CD4-positive, alpha-beta T cell treated with Interleukin-17A for 4 hours (primary cell): ENCODE measurements at places on chromosomes 11 and 22.

DNA sequence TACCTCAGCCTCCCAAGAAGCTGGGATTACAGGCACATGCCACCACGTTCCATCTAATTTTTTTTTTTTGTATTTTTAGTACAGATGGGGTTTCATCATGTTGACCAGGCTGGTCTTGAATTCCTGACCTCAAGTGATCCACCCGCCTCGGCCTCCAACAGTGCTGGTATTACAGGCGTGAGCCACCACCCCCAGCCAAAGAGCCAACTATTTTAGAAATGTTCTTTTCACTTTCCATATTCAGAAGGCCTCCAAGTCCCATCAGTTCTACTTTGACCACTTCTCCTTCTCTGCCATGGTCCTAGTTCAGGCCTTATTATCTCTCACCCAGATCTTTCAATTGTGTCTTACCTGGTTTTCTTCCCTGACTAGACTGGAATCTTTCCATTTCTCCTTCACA lies 48.2 kb downstream of the CCDC83 start:
- DNase-seq: no peak

DNA sequence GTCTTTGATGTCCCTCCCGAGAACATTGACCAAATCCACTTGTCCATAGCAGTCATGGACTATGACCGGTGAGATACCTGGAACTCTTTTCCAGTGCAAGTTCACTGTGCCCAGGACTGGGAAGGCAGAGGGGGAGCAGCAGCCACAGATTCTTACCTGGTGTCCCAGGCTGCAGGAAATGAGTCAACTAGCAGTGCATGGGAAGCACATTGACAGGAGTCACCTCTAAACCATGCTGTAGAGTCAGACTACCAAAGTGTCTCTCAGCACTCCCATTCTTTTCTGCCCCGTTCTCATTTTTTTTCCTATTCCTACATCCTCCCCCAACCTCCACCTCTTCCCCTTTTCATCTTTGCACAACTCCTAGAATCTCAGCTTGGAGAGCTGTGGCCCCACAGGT lies 67.2 kb upstream of the OLFML1 start:
- no peak for DNase-seq

DNA sequence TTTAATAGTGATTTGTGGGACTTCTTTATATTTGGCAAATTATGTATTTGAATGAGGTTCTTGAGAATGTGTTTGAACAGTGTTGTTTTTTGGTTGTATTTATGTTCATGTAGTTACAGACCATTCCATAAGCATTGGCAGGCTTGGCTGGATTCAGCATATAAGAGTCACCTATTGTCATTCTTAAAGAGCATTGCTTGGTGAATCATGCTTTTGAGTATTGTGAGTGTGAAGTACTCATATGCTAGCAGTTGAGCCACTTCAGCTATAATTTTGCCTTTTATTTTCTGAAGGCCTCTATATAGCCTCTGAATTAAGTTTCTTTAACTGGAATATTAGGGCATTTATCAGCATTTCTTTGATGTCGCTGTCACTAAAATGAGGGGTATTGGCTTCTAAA lies 110.0 kb upstream of the GAL start:
- DNase-seq: no peak

- DNase-seq: no peak
These were observed 17.8 kb downstream of the SART1 start for GRCh38 chr11:65979261-65979759.

DNA sequence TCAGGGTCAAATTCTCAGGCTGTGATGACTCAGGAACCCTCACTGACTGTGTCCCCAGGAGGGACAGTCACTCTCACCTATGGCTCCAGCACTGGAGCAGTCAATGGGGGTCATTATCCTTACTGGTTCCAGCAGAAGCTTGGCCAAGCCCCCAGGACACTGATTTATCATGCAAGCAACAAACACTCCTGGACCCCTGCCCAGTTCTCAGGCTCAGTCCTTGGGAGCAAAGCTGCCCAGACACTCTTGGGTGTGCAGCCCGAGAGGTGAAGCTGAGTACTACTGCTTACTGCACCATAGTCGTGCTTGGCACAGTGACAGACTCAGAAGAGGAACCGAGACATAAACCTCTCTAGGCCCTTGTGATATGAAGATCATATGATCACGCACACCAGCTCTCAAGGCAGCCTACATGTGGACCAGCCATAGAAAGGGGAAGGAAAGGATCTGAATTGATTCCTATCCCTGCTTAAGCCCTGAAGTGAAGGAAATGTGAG lies 58.2 kb downstream of the ZNF280B start:
- no peak for DNase-seq

DNA sequence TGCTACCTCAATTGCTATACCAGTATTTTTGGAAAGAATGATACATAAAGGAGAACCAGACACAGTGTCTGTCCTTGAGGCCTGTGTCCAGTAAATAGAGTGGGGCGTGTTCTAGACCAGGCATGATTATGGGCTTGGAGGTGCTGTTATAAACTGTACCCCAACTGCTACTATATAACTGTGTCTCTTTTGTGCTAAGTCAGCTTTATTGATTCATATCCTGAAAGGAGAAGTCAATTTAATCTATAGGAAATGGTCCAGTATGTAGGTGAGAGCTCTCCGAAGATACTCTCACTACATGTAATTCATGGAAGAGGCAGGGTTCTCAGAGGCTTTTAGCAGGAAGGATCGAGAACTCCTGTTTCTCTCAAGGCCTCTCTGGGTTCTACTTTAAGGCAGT lies 334.3 kb downstream of the TMEM135 start:
- no peak for DNase-seq

DNA sequence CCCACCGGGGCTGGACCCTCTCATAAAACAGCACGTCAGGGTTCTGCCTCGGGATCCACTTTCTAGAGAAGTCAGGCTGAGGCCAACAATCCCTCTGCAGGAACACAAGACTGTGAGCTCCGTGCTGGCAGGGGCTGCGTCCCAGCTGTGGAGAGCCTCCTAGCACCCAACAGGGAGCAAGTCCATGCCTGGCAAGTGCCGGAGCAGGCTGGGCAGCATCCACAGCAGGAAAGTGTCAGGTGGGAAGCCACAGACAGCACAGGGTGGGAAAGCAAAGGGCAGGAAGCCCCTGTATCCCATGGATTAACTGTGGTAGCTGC lies 682.3 kb downstream of the TBC1D22A start:
- DNase-seq: no peak

- no peak for DNase-seq
These were observed 5.4 kb downstream of the FJX1 start for GRCh38 chr11:35623621-35624168.

DNA sequence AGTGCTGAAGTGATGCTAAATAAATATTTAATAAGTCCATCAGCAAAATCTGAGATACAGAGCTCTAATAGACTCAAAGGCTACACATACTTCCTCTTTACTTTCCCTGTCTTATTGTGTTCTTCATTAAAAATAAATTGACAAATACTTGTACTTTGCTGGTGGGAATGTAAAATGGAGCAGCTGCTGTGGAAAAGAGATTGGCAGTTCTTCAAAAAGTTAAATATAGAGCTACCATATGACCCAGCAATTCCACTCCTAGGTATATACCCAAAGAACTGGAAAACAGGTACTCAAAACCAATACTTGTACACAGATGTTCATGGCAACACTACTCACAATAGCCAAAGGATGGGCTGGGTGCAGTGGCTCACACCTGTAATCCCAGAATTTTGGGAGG lies 76.0 kb downstream of the RBFOX2 start:
- no peak for DNase-seq

DNA sequence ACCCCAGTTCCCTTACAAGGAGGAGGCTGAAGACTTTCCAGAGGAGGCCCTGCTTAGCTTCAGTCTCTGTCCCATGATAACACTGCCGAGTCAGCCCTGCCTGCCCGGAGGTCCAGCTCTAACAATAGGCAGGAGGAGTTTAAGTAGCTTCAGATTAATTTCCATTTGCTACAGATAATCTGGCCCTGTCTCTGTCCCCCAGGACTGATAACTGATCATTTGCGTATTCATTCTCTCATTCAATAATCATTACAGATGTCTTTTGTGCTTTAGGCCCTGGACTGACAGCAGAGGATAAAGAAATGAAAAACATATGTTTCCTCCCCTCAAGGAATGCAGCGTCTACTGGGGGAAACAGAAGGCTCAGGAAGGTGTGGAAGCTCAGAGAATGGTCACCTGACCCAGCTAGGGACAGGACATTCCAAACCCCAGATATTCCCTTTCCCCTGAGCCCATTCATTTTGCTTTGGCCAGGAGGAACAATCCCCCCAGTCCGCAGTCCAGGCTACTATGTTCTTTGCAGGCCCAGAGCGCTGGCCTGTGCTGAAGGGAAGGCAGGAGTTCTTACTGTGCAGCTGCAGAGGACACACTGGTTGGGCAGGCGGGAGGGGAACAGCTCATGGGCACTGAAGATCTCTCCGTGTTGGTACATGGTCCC lies 20.8 kb downstream of the CHRDL2 start:
- DNase-seq: no peak

- no peak for DNase-seq
These were observed 33.6 kb upstream of the TUB start for GRCh38 chr11:8047382-8047781.

- no peak for DNase-seq
These were observed 250.0 kb downstream of the DYNC2H1 start for GRCh38 chr11:103359216-103359615.

DNA sequence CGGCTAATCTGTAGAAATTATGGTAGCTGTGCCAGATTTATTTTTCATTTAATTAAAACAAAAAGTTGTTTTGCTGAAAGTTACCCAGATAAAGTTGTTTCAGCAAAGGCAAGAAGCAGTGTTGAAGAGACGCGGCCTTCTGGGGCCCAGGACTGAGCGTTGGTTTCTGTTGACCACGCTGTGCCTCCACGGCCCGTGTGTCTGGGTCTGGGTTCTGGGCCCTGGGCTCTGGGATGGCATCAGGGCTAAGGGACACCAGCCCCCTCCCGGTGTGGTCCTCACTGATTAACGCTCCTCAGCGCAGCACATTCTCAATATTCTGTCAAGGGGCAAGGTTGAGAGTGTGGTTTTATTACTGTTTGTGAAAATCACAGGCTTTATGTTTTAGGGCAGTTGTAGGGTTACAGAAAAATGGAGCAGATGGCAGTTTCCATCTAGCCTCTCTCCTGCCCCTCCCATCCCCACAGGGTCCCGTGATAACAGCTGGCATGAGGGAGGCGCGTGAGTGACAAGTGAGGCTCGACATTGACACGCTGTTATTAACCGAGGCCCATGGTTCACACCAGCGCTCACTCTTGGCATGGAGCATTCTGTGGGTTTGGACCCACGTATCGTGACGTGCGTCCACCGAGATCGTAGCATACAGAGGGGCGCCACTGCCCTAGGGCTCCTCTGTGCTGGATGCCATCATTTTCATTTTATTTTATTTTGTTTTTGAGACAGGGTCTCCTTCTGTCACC lies 1231.4 kb downstream of the BRD1 start:
- no peak for DNase-seq

GRCh38 chr11:67043572-67044349 lies 12.9 kb upstream of the RHOD start:
- no peak for DNase-seq

- no peak for DNase-seq
These were observed 12.3 kb downstream of the ARFGAP3 start for GRCh38 chr22:42844756-42845155.

GRCh38 chr11:7893796-7894195 lies 37.3 kb downstream of the OR10A6 start:
- DNase-seq: no peak

DNA sequence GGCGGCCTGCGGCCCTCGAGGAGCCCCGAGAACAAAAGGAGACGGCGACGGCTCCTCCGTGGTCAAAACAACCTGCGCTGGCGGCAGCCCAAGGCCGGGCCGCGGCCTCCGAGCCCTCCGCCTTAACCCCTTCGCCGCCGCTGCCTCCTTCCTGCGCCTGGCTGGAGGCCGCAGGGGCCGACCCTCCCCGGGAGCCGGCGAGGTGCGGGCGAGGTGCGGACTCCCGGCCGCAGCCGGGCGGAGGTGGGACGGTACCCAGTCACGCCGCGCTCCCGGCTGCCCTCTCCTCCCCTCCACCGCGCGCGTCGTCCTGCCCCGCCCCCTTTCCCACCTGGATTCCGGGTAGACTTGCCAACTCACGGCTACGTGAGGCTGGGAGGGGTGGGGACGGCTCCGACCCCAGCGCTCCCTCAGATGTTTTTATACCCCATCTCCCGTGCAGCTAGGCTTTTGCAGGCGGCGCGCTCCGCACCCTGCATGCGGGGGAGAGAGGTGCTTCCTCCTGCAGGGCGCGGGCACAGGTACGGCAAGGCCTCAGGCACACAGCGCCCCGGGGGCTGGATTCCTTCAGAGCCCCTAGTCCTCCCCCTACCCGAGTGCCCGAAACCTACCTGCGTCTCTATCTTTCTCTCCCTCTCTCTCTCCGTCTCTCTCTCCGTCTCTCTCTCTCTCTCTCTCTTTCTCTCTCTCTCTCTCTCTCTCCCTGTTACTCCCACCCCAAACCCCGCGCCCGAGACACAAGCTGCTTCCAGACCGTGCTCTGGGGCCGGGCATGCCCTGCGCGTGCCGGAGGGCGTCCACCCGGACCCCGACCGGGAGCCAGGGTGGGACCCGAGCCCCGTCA lies 2.0 kb downstream of the PDGFB start:
- DNase-seq: peak; percentile 64

DNA sequence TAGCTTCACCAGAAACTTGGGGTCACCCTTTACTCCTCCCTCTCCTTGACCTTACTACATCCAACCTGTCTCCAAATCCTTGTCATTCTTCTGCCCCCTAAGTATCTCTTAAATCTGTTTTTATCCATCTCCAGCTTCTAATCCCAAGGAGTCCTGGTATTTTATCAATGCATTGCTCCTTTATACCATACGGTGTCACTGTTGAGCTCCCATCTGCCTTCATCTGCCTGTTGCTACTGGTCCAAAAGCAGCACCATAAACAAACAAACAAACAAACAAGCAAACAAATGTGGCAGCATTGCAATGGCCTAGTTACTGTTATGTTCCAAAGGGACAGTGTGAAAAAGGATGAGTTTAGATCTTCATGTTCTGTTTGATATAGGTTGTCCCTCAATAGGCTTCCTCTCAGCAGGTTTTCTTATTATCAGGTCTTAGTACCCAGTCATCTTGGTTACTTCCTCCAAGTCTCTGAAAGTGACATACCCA lies 34.2 kb downstream of the DNHD1 start:
- peak; percentile 28 for DNase-seq

GRCh38 chr11:123487157-123487744 lies 57.2 kb downstream of the GRAMD1B start:
- no peak for DNase-seq

- no peak for DNase-seq
These were observed 20.1 kb upstream of the ACAT1 start for GRCh38 chr11:108101090-108101775.

DNA sequence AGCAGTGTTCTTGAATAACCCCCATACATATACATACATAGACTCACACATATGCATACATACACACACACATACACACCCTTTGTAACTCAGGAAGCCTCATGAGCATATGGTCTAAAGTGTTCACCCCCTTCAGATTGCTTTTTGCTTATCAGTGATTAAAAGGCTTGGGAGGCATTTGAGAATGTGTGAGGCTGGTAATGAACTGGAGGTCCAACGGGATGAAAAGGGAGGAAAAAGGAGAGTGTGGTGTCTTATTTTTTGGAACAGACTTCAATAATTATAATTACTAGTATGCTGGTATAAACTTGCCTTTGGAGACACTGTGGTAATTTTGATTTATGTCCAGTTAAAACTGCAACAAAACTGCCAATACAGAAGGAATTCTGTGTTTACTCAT lies 124.5 kb downstream of the UVRAG start:
- no peak for DNase-seq

GRCh38 chr11:7640816-7641215 lies 32.5 kb downstream of the CYB5R2 start:
- DNase-seq: no peak
